ENCODE measurements at places on chromosomes 12 and 14.

- DNase-seq: peak; percentile 29
Observed at GRCh38 chr12:75756111-75756510, 244.7 kb upstream of the KRR1 start.

DNA sequence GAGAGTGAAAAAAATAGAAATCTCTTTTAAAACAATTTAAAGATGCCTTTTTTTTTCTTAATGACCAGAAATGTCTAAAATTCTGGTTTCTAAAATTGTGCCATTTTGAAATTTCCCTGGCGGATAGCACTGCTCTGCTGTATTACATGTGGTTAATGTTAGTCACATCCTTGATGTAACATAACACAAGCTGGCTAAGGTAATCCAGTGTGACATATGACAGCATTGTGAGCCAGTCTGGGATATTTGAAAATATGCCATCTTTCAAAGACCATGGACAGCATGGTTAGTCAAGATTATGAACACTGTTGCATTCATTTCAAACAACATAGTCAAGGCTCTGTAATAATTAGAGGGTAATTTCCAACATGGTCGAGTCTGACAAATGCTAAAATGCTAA is 133.2 kb downstream of the ALX1 start:
- DNase-seq: no peak

DNA sequence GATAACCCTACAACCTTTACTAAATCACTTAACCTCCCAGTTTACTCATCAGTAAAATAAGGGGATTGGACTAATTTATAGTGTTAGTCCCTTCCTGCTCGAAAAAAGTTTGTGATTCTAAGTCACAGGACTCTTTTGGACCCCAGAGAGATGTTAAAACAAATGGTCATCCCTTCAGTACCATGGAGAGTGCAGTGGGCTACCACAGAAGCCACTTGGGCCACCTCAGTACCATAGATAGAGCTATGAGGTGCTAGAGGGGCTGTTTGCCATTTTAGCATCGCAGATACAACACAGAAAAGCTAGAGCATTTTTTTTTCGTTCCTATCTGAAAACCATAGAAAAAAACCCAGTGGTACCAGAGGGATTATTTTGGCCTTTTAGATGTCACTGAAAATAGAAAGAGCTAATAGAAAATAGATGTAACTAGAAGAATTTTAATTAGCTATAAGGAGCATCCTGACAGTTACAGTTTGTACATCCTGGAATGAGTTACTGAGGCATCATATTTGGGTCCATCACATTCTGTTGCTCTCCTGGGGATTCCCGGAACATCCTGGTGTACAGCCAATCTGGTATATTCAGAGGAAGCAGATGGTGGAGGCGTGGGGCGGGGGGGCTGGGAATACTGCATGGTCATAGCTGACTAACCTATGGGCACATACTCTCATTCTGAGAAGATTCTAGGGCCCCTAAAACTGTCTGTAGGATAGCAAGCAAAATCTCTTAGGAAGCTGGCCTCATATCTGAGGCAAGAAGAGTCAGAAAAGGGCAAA is 2.8 kb downstream of the ZNF219 start:
- peak; percentile 85 for DNase-seq

- no peak for DNase-seq
Observed at GRCh38 chr14:104148433-104149277, 10.3 kb downstream of the KIF26A start.
